ENCODE measurements at places on chromosomes 4 and X.

GRCh38 chr4:80489798-80490197 lies 154.3 kb downstream of the CFAP299 start:
- no peak for DNase-seq

DNA sequence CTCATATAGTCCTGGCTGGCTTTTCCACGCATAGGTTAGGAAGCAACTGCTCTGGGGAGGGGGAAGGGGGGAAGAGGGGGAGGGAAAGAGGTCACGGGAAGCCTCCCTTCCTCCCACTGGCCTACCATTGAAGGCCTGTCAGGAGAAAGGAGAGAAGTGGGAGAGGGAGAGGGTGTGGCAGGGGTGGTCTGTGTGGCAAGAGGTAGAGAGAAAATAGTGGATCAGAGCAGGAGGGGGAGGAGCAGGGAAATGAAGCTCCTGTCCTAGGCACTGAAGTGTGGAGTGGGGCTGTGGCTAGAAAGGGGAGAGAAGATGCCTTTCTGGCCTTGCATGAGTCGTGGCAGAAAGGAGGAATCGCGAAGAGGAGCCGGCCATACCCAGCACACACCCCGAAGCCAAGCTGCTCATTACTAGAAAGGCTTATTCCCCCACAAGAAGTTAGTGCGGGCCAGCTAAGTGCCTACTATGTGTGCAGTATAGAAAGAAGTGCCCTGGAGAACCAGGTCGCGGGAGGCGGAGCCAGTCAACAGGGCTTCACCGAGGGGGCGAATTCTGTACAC lies 1.1 kb upstream of the TMEM164 start:
- no peak for DNase-seq

GRCh38 chr4:15899511-15899910 lies 39.0 kb downstream of the FGFBP1 start:
- no peak for DNase-seq

- DNase-seq: no peak
Measured at GRCh38 chr4:1637580-1638271, 46.4 kb downstream of the FAM53A start.

DNA sequence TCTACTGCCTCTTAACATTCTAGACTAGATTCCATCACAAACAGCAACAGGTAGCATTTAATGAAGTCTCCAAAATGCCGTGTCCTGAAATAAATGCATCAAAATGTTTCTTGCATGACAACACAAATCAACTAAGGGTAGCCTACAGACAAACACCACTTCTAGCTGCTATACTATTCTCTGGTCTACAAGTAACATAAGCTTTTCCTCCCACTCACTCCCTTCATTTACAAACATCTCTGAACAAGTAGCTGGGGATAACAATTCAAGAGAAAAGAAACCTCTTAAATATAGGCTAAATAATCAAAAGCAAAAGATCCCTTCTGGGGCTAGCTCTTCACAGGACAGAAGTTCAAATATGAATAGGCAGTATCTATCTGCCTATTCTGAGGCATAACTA lies 20.8 kb downstream of the PPP3CA start:
- no peak for DNase-seq

DNA sequence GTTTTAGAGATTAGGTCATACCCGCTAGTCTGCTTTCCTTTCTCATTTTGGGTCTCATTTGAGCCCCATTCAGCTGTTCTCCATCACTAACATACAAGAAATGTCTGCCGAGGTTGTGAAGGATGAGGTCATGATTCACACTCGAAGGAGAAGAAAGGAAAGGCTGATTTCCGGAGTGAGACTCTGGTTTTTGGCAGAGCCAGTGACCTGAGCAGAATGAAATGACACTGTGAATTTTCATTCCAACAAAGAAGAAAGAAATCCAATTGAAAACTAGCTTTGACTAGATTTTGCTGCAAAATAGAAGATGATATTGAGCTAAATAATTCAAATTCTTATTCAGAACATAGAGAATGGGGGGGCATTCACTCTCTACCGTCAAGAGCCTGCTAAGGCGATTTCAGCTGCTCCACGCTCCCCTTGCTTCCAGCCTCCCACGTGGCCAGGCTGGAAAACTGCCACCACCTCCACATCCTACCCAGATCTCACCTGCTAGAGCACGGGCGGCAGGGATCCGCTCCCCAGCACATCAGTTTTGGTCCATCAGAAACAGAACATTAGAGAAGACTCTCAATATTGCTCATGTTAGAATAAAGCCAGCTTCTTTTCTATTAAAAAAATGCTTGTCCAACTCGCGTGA lies 39.0 kb downstream of the F11 start:
- no peak for DNase-seq

DNA sequence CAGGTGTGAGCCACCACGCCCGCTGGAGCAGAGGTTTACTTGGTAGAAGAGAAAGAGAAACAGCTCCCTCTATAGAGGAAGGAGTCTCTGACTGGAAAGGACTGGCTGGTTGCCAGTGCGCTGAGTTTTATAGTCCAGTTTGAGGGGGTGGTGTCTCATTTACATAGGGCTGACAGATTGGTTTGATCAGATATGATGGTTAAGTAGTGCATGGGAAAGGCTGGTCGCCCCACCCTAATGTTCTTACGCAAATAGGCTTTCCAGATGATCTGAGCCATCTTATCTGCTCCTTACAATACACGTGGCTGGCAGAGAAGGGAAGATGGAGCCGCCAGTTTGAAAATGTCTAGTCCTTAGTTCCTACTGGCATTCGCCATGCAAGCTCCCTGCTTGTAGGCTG lies 439.5 kb downstream of the NAF1 start:
- DNase-seq: no peak

- DNase-seq: no peak
Measured at GRCh38 chr4:53103481-53103880, 241.4 kb downstream of the RASL11B start.

- no peak for DNase-seq
Measured at GRCh38 chrX:75365243-75365975, 91.5 kb downstream of the UPRT start.

GRCh38 chr4:102675141-102675540 lies 85.6 kb downstream of the MANBA start:
- DNase-seq: no peak

GRCh38 chr4:98657531-98658286 lies 702 bp downstream of the TSPAN5 start:
- DNase-seq: no peak

- DNase-seq: no peak
Measured at GRCh38 chr4:11480683-11481082, 52.0 kb upstream of the HS3ST1 start.

GRCh38 chr4:14177987-14178386 lies 550.5 kb upstream of the BOD1L1 start:
- DNase-seq: no peak

DNA sequence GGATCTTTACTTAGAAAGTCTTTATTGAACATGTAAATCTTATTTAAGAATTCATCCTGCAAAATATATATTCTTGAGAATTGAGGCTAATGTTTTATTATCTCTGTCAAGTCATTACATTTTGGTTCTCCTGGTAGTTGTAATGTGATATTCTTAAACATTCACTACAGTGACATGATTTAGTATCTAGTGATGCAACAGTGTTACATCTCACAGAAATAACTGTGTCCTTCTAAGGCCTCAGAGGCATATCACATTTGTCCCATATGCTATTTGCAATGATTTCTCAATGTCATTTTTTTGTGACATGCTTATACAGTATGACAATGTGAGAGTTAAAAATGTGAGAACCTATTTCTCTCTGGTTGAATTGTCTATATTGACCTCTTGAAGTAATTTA lies 34.1 kb downstream of the PRRG1 start:
- no peak for DNase-seq

- DNase-seq: no peak
Measured at GRCh38 chr4:106893903-106894302, 142.2 kb downstream of the DKK2 start.

DNA sequence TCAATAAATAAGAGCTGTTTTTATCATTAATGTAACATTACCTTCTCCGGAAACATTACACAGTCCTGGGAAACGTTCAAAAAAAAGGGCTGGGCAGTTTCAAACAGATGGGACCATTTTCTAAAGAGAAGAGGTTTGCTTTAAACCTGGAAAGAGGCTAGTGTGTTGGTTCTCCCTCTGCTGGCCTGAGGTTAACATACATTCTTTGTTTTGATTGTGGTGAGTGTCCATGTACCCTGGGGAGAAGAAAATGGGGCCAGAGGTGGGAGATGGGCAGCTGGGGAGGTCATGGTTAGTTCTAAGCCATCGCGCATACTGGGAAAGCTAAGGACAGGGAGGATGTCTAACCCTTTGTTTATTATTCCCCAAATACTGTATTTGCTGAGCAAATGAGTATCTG lies 194.7 kb downstream of the CPEB2 start:
- DNase-seq: no peak

DNA sequence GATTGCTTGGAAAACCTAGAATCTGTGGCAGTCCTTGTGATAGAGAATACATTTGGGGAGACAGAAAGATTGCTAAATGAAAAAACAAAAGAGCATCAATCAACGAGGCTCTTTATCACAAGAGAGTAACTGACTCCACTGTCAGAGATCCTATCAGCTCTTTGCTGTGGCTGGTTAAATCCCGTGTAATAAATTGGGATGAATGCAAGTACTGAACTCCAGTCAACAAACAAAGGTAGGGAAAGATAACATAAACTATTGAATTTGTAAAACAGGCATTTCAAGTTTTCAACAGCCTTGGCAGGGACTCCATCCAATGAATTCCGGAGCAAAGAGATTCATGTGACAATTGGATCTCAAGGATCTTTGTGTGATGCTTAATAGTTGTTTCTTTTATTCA lies 21.3 kb downstream of the MMRN1 start:
- no peak for DNase-seq

DNA sequence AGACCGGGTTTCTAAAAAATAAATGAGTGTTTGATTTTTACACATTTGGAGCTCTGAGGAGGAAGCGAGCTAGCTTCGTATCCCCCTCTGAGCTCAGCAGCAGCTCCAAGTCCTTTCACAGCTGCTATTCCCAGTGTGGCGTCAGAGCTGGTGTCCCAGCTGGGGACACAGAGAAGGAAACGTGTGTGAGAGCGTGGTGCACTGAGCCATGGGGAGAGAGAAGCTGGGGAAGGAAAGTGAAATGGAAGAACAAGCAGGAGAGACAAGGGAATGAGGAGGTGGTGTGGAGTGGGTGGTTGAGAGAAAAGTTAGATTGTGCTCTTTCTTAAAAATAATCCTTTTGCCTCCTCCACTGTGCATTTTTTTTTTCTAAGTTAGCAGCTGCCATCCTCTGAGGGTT lies 79.5 kb upstream of the SLC4A4 start:
- no peak for DNase-seq

GRCh38 chr4:98945297-98945850 lies 16.4 kb upstream of the EIF4E start:
- DNase-seq: no peak

DNA sequence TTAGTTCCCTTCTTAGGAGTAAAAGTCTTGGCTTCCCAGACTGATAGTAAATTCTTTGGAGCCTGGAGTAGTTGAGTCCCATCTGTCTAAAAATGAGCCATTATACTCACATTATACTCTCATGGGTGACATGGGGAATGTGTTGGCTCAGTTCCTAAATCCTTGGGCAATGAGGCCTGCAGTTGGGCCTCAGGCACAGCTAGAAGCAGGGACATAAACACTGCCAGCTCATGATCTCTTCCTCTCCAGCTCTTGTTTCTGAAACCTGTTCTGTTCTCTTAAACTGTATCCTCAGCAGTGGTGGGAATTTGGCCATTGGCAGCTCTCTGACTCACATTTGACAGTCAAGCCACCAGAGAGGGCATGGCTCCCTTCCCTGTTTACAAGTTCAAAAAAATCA lies 212.5 kb downstream of the SPATA18 start:
- no peak for DNase-seq

GRCh38 chr4:184972991-184973390 lies 45.3 kb upstream of the HELT start:
- DNase-seq: no peak
